ENCODE measurements at places on chromosomes 16 and 17. TPM values are rescaled to one million over a fixed set of nuclear protein-coding genes. Genes with fewer than 3 reads are reported as not detected.

Gene SHISA6
- 0.44 TPM for total RNA-seq

Gene CCL3
- total RNA-seq: 0.96 TPM

Gene MMP2
- total RNA-seq: 459 TPM

Gene KRTAP1-1
- not detected for total RNA-seq

Gene CBLN1
- total RNA-seq: not detected

Gene KRT33B
- not detected for total RNA-seq

Gene CACNA1H
- 2.2 TPM for total RNA-seq

Gene PHLPP2
- total RNA-seq: 16.1 TPM

Gene IKZF3
- 4.8 TPM for total RNA-seq

Gene HBA2
- total RNA-seq: 52.2 TPM

Gene SLFN11
- 26.9 TPM for total RNA-seq

Gene LPO
- total RNA-seq: not detected

Gene CHST6
- 0.44 TPM for total RNA-seq

Gene PRCD
- 7.2 TPM for total RNA-seq

Gene ABI3
- 5.1 TPM for total RNA-seq

Gene AP2B1
- total RNA-seq: 78.4 TPM

Gene NRN1L
- 1.4 TPM for total RNA-seq

Gene SLC13A2
- total RNA-seq: not detected

Gene DNAI2
- not detected for total RNA-seq

Gene MPV17L
- 41.4 TPM for total RNA-seq

Gene ARHGAP44
- 2.4 TPM for total RNA-seq

Gene MPP3
- total RNA-seq: 26.2 TPM

Gene TTLL6
- under 0.01 TPM for total RNA-seq

Gene CYB5B
- 28.2 TPM for total RNA-seq

Gene COG4
- total RNA-seq: 36.4 TPM

Gene CALB2
- 7.5 TPM for total RNA-seq

Gene LAT
- 4.3 TPM for total RNA-seq

Gene CCL2
- total RNA-seq: 64.4 TPM

Gene HSD17B2
- total RNA-seq: not detected

Gene KRTAP9-4
- total RNA-seq: not detected

Gene CCDC144A
- 20.6 TPM for total RNA-seq

Gene MEFV
- total RNA-seq: 1.8 TPM

Gene FNDC8
- not detected for total RNA-seq

Gene KCNG4
- total RNA-seq: not detected

All from breast epithelium (tissue), 4 donors.